ENCODE measurements at places on chromosomes 4 and X. TPM values are rescaled to one million over a fixed set of nuclear protein-coding genes. Genes with fewer than 3 reads are reported as not detected.

DNA sequence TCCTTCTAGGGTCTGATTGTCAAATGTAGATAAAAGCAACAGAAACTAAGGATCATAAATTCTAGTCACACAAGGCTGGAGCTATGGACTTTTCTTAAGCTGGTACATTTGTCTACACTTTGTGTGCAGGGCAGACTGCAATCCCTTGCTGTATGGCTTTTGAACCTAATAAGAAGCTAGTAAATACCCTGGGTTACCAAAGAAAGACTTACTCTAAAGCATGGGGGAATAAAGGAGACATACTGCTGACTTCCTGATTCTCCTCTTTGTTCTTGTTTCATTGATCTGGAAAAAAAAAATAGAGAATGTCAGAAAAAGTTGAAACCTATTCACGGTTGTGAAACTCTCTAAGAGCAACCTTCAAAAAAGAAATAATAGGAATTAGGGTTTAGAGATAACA is 216.6 kb upstream of the TLL1 start:
- H3K4me1 ChIP-seq: no peaks in the 10 kb centered on the region
- no peaks in the 10 kb centered on the region for H3K27me3 ChIP-seq
- H3K4me3 ChIP-seq: no peak overlapping the region
- DNase-seq: no peak
- H3K36me3 ChIP-seq: no peaks in the 10 kb centered on the region

CCSER1 gene
- 14.4 TPM for total RNA-seq

IL3RA gene
- 0.53 TPM for total RNA-seq

DNA sequence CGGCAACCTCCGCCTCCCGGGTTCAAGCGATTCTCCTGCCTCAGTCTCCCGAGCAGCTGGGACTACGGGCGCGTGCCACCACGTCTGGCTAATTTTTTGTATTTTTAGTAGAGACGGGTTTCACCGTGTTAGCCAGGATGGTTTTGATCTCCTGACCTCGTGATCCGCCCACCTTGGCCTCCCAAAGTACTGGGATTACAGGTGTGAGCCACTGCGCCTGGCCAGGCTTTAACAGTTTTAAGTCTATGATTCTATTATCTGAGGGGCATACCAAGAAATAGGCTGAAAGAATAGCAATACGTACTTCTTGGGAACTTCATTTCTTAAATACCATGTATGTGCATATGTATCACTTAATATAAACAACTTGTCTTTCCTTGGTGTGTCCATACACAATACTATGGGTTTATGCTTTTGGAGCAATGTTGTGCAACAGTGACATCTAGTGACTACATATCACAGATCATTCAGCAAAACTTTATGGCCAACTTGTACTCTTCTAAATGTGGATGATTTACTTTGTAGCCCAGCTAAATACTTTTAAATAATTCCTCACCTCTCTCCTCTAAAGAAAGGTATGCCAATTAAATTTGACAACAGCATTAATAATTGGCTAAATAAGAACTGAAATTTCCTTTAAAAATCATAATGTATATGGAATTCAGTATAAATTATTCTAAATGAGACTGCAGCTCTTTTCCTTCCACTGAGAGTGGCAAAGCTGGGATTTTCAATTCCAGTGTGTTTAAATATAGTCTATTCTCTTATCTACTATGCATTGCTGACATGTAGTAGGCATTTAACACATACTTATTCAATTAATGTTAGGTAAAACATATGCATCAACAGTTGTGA is 10.4 kb downstream of the SLC9B1 start:
- no peaks in the 10 kb centered on the region for H3K4me1 ChIP-seq
- DNase-seq: no peak
- no peaks in the 10 kb centered on the region for H3K27me3 ChIP-seq
- no peak overlapping the region for H3K4me3 ChIP-seq
- no peak overlapping the region for H3K27ac ChIP-seq

PNMA6F gene
- not detected for total RNA-seq

DNA sequence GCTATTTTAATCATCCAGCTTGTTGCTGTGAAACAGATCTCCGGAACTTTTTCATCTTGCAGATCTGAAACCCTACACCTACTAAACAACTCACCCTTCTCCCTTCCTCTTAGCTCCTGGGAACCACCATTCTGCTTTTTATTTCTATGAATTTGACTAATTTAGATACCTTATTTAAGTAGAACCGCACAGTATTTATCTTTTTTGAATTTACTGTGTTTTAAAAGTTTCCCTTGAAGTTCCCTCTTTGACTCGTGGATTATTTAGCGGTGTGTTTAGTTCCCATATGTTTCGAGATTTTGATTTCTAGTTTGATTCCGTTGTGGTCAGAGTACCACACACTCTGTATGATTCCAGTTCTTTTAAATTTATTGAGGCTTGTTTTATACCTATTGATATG is 44.6 kb downstream of the EIF2S3 start:
- H3K27ac ChIP-seq: no peak overlapping the region
- H3K36me3 ChIP-seq: peaks cover 2% of the 10 kb centered on the region
- H3K27me3 ChIP-seq: no peaks in the 10 kb centered on the region
- no peak overlapping the region for H3K4me3 ChIP-seq
- DNase-seq: no peak

DNA sequence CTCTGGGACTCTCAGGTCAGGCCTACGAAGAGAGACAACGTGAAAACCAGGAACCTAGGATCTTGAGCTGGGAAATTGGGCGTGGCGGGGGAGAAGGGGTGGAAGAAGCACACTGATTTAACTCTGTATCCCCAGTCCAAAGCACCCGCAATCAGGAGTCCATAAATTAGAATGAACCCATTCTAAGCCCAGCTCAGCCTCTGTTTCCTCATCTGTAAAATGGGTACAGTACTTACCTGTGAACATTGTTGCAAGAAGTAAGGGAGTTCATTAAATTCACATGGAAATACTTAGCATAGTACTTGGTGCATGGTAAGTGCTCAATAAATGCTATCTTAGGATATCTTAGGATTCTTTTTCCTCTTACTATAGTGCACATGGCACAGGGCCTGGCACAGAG is 326.7 kb downstream of the BCOR start:
- no peak for DNase-seq
- no peak overlapping the region for H3K4me3 ChIP-seq
- H3K27me3 ChIP-seq: peaks cover 4% of the 10 kb centered on the region
- peaks cover 8% of the 10 kb centered on the region for H3K4me1 ChIP-seq
- no peaks in the 10 kb centered on the region for H3K36me3 ChIP-seq
- no peak overlapping the region for H3K27ac ChIP-seq

All from activated B cell treated with CpG ODN at 0.5 μM for 24 hours (primary cell).